ENCODE measurements at places on chromosomes 2 and 18. TPM values are rescaled to one million over a fixed set of nuclear protein-coding genes. Genes with fewer than 3 reads are reported as not detected.

The DSG2 gene
- 72.7 TPM for total RNA-seq

The MAL gene
- total RNA-seq: 8.7 TPM

The GATA6 gene
- 95.5 TPM for total RNA-seq

The SH3BP4 gene
- total RNA-seq: 34.5 TPM

The KIF1A gene
- total RNA-seq: 43.7 TPM

DNA sequence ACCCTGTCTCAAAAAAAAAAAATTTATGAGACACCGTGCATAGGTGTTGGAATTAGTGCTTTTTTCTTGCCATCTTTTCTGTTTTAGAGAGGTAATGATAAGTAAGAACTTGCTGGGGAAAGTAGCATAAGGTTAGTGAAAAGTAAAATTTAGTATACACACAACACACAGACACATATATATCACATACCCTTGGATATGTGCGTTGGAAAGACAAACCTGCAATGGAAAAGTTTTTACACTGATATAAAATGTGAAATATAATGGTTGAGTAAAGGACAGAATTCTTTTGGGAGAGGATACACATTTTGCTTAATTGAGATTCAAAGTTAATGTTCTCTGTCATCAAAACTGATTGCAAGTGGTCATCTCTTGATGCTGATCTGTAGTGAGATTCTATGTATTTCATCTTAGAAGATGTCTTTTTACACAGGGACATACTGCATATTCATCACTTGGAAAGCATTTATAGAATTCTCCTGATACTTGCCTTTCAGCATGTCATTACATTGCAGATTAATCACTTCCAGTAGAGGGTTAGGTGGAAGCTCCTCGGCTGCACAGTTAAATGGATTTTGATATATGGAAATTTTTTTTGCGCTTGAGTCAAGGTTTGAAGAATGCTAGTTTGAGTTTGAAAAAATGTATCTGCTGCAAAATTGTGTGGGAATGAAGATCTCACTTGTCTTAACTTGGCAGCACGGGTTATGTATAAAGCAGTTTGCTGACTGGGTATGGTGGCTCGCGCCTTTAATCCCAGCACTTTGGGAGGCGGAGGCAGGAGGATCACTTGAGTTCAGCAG, 13.5 kb downstream of the PPP1CB start:
- no peak overlapping the region for H3K4me3 ChIP-seq
- no peak for DNase-seq
- H3K27me3 ChIP-seq: no peaks in the 10 kb centered on the region
- no peaks in the 10 kb centered on the region for H3K4me1 ChIP-seq
- no peak overlapping the region for H3K27ac ChIP-seq
- no peaks in the 10 kb centered on the region for H3K36me3 ChIP-seq

Data from right atrium auricular region (tissue), 2 donors.